Stimulated activated CD8-positive, alpha-beta memory T cell treated with anti-CD3 and anti-CD28 coated beads, Interleukin-4, amount 100 ng/mL, for 4 hours (primary cell): ENCODE measurements at places on chromosomes 3 and 15.

GRCh38 chr3:106172780-106173179 lies 304.0 kb upstream of the CBLB start:
- no peak for DNase-seq

DNA sequence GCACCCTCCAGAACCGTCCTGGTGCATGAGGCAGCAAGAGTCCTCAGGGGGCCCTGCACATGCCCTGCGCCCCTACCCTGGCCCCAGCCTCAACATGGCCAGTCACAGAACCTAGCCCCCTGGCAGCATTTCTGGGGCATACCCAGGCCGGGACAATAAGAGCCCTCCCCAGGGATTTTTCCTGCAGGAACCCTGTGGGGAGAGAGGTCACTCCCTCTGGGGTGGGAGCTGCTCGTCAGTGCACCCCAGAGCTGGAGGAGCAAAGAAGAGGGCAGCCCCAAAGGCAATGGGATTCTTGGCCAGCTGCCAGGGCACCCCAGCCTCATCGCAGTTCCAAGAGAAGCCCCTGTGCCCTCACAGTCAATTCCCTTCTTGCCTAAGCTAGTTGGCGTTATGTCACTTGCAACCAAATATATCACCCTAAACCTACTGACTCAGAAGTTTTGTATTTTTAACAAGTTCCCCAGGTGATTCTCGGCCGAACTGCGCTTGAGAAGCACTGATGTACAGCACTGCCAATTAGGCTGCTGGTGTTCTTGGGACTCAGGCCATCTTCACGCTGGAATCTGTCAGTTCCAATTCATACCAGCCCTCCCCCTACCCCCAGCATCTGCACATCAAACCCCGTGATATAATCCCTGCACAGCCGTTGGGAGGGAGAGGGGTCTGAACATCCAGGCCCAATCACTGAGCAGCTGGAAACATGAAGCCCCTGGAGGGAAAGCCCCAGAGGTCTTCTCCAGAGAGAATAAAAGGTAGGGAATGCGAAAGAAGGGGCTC lies 87.5 kb upstream of the PRR20G start:
- DNase-seq, result no peak

DNA sequence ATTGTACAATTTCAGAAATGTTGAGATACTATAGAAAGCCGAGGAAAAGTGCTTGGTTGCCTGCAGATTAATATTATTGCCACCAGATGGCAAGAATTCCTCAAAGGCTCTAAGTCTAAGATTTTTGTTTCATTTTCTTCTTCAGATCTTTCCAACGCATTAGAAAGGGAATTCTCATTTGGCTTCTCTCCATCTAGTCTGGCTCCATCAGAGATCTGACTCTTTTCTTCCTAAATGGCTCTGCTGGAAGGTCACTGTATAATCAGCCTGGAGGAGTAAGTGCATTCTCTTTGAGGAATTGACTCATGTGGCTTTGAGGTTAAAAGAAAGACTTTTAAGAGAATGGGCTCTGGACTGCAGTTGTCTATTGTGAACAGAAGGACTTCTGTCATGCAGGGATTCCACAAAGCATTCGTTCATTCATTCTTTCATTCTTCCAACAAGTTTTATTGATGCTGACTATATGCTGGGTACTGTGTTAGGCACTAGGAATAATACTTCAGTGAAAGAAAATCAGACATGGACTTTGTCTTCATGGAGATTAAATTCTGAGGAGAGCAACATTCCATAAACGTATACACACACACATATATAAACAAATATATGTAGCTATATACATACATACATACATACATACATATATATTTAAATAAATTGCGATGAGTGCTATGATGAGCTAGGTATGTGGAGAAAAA lies 55.3 kb downstream of the SLC28A2 start:
- DNase-seq, result no peak

DNA sequence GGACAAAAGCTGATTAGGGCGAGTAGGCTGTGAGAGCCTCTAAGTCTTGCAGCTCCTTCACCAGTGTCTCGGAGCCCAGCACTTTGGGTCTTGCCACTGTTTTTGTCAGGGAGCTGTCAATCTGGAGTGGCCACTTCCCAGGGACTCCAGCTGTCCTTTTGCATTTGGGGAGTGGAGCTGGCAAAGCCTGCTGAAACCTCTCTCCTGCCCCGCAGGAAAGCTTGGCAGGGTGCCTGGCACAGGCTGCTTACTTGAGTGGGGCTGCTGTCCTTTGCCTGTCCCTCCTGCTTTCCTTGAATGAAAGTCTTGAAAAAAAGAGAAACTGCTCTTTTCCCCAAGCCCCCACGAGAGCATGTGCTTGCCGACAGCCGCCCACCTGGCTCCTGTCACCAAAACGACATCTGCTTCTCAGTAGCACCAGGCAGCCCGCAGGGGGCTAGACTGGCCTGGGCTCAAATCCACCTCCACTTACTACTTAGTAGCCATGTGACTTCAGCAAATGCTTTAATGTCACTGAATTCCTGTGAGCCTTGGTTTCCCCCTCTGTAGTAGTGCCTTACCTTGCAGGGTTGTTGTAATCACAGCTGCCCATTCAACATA lies 13.7 kb downstream of the USP13 start:
- DNase-seq, result no peak

- no peak for DNase-seq
Observed at GRCh38 chr3:42182555-42182954, 83.4 kb downstream of the CCK start.

GRCh38 chr3:7309641-7310102 lies 448.8 kb downstream of the GRM7 start:
- no peak for DNase-seq

- DNase-seq, result no peak
Observed at GRCh38 chr3:119309591-119309990, 15.4 kb downstream of the ARHGAP31 start.

DNA sequence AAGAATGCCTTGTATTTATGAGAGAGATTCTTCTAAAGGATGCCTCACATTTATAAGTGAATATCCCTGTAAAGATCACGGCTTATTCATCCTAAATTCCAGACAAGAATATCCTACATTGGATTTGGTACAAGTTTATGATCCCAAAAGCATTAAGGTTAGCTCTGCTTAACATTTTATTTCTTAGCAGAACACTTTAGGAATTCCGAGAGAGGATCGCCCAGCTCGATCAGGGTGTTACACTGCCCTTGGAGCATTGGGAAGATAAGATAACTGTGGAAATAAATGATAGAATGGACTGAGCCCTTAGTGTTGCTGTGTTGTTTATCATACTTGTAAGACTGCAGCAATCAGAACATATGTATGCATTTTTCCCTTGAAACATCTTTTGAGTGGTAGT lies 223.0 kb upstream of the CDIN1 start:
- no peak for DNase-seq

GRCh38 chr3:56762718-56763117 lies 39.0 kb downstream of the ARHGEF3 start:
- DNase-seq, result no peak

DNA sequence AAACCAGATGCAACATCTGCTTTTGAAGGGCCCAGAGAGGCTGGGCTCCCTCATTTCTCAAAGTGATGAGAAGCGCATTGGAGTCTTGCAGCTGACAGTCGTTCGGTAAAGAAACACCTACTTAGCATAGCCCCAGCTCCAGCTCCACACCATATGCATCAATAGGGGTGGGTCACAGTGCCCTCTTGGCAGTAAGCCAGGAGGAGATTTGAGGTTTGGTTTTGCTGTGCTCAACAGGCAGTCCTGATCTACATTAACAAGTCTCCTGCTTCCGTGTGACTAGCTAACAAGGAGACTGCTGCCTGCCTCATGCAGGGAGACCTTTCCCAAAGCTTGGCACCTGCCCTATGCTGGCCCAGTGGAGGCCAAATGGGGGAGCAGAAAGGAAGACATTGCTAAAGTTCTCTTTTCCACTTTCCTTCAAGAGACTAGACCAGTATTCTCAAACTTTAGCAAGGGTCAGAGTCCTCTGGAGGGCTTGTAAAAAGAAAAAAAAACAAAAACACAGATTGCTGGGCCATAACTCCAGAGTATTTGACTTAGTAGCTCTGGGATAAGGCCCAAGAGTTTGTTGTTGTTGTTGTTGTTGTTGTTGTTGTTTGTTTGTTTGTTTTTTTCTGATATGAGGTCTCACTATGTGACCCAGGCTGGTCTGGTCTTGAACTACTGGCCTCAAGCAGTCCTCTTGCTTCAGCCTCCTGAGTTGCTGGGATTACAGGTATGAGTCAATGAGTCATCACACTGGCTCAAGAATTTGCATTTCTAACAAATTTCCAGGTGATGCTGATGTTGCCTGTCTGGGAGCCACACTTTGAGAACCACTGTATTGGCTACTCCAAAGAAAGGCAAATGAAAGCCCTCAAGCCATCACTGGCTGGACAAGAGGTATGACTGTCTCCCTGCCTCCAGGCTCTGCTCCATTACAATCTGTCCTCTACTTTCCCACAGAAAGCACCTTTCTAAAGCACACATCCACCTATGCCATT lies 294.9 kb downstream of the RORA start:
- no peak for DNase-seq

- DNase-seq, result no peak
Observed at GRCh38 chr3:4645468-4645867, 152.3 kb downstream of the ITPR1 start.

DNA sequence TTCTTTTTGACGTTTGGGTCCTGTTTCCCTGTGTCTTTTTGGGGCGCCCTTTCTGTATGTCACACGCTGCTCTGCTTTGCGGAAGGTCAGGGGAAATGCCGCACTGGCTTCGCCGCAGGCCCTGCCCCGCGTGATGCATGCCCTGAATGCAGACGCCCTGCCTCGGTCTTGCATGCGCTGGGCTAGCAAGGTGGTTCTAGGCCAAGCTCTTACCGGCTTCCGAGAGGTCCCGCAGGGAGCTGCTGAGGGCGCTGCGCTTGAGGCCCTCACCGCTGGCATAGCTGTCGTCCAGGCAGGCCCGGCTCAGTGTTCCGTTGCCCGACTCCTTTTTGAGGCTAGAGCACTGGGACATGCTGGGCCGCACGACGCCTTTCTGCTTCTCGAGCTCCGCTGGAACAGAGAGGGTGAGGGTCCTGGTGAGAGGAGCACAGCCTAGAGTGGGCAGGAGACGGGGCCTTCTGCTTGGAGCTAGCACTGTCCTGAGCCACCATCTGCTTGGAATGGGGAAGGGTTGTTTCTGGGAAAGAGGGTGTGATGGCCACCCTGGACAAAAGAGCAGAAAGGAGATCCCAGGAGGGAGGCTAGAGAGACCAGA lies 66.9 kb upstream of the RPL32 start:
- no peak for DNase-seq

GRCh38 chr3:144317961-144318360 lies 346.3 kb downstream of the DIPK2A start:
- no peak for DNase-seq

- DNase-seq, result no peak
Observed at GRCh38 chr3:24211381-24211780, 266.3 kb downstream of the NR1D2 start.

DNA sequence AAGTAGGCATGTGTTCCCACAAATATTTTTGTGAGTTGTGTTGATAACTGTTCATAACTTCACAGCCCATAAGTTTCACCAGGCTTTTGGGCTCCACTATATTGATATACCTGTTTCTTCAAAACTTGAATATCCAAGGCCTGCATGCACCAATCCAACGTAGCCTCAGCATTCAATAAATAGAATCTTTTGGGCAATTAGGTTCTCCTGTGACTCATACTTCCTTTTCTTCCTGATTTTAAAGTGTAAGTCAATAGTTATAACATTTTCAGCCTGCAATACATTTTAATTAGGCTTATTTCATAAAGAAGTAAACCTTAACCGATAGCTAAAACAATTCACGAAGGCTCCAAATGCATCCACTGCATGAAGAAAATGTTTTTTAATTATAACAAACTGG lies 97.8 kb upstream of the SPRED1 start:
- DNase-seq, result no peak

GRCh38 chr3:162718697-162719096 lies 1222.1 kb downstream of the OTOL1 start:
- no peak for DNase-seq

DNA sequence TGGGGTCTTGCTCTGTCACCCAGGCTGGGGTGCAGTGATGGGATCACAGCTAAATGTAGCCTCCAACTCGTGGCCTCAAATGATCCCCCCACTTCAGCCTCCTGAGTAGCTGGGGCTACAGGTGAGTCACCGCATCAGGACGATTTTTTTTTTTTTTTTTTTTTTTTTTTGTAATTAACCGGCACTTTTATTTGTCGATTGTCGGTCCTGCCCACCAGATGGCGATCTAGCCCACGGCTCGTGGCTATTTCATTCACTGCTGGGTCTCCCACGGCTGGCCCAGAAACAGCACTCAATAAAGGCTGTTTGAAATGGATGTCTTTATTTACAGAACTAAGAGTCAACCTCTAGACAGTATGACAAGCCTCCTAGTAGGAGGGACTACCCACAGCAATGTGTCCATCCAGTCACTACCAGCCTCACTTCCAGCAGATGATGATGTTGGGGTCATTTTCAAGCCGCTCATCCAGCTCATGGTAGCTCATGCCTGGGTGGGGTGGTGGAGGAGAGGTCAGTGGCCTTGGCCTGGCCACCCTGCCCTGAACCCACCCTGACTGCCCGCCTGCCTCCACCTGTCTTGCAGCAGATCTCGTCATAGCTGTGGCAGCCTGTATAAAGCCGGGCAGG lies 1.8 kb upstream of the ZMYND10 start:
- DNase-seq, result peak; percentile 60

DNA sequence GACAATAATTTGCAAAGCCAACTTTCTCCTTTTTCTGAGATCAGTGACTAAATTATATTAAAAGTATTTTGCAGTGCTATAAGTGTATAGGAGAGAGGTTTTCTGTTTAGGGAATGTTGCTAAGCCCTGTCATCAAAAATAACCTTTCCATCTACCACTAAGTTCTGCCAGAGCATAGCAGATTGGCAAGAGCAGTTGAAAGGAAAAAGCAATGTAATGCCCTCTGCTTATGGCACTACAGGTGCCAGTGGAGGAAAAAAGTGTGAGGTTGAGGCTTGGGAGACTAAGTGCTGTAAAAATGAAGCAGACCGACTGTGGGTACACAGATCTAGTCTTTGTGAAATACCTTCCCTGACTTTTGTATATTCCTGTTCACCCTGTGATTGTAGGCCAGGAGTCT lies 11.5 kb downstream of the FILIP1L start:
- DNase-seq, result no peak

GRCh38 chr3:38140326-38141172 lies 2.1 kb downstream of the MYD88 start:
- DNase-seq, result no peak

GRCh38 chr3:97009427-97010019 lies 195.1 kb downstream of the EPHA6 start:
- DNase-seq, result no peak

- DNase-seq, result no peak
Observed at GRCh38 chr15:68010361-68011153, 43.6 kb upstream of the PIAS1 start.

GRCh38 chr3:14245822-14246221 lies 67.2 kb downstream of the LSM3 start:
- no peak for DNase-seq

DNA sequence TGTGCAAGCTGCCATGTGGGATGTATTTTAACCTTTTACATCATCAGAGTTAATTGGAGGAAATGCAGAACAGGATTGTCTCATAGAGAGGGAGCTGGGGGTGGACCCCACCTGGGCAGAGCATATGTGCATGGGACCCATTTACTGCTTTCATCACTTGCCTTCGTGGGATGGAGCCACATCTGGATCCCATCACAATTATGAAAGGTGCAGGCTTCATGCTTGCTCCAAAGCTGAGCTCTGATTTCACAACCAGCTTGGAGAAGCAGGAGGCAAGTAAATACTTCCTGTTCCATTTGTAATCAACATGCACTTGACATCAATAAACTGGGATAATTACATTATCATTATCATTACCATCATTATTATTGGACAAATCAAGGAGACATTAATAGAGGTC lies 161.9 kb downstream of the ALDH1A2 start:
- DNase-seq, result no peak
